ENCODE measurements at places on chromosomes 3 and 15.
A peak's percentile ranks its signal among the peaks of the same experiment; 100 is the strongest.

GRCh38 chr3:53180305-53181023, 19.5 kb downstream of the PRKCD start:
- no peak for DNase-seq

DNA sequence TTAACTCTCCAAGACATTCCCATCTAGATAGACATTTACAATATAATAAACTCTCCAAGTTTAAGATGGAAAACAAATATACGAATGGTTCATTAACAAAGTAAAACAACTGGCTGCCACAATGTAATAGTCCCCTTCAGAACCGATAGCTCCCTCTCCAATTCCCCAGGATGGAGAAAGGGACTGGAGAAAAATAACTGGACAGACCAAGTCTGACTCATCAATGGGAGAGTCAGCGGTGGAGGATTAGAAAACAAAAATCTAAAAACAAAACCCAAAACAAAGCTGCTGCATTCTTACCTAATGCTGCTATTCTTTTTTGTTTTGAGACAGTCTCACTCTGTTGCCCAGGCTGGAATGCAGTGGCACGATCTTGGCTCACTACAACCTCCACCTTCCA, 468.1 kb downstream of the SHQ1 start:
- DNase-seq = no peak

GRCh38 chr15:90190606-90191343, 10.4 kb upstream of the SEMA4B start:
- no peak for DNase-seq

DNA sequence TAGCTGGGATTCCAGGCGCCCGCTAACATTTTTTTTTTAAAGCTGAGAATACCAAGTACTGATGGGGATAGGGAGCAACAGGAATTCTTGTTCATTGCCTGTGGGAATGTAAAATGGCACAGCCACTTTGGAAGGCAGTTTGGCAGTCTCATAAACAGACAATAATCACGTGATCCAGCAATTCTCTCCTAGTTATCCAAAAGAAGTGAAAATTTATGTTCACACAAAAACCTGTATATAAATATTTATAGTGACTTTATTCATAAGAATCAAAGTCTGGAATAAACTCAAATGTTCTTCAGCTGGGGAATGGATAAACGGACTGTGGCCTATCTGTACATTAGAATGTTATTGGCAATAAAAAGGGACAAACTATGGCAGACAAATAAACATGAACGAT, 72.5 kb upstream of the NEO1 start:
- no peak for DNase-seq

- DNase-seq = no peak
These were observed 27.2 kb downstream of the VEPH1 start for GRCh38 chr3:157475921-157476414.

DNA sequence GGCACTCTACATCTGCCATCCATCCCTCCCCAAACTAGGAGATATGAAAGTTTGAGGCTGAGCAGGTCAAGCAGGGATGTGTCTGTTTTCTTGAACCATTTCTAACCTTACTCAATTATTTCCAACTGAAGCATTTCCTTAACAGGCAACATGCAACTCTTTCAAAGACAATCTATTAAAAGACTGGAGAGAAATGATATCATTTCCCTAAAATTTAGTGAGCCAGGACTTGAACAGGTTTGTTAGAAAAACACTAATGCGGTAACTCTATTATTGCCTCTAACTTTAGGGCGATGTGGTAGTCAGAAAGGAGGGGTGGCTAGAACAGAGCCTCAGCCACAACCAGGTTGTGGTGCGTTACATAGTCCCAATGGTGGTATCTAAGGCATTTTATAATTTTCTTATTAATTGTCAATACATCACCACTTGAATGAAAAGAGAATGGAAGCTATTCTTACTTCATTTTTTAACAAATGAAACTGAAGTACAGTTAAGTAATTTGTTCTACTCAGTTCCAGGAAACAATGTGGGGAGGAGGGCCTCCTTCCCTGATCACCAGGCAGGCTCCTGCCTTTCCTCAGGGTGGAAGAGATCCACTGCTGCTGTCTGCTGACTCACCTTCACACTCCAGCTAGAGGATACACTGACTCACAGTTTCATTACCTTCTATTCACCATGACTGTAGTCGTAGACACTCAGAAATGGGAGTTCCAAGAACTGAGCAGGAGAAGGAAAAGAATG, 22.8 kb downstream of the MYO1E start:
- no peak for DNase-seq

- DNase-seq = no peak
These were observed 40.1 kb downstream of the TRIM71 start for GRCh38 chr3:32857921-32858320.

- DNase-seq = no peak
These were observed 1198.0 kb downstream of the ROBO1 start for GRCh38 chr3:78569804-78570203.

GRCh38 chr3:30012941-30013543, 593.4 kb upstream of the TGFBR2 start:
- DNase-seq = peak; percentile 10

GRCh38 chr15:76345880-76346668, 9.5 kb downstream of the ISL2 start:
- no peak for DNase-seq

DNA sequence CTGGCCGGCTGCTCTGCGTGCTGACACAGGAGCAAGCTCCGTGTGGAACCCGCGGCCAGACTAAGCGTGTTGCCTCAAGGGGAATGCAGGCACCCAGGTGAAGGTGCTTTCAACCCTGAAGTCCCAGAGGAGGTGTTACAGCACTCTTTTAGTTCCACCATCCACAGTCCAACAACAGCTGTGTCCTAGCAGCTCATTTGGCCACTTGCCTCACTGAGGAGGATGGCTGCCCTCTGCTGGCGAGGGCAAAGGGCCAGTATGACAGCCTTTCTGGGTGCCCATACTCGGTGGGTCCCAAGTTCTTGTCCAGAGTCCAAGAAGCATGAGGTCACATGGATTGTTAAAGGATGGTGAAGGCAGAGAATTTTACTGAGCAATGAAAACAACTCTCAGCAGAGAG, 87.8 kb downstream of the C3orf85 start:
- no peak for DNase-seq

DNA sequence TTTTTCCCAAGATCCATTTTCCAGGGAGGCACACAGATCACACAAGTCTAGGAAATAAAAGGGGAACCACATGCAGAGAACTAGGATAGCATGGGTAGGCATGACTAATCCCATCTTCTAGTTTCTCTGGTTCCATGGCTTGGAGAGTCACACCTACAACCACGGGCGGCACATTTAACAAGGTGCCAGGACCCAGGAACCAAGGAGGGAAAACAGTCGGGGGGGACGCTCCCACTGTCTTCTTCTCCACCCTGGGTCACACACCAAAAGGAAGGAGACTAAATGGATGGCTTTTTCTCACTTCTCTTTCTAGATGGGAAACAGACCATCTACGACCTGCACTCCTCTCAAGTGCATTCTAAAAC, 4.6 kb upstream of the SMCO1 start:
- DNase-seq = no peak

DNA sequence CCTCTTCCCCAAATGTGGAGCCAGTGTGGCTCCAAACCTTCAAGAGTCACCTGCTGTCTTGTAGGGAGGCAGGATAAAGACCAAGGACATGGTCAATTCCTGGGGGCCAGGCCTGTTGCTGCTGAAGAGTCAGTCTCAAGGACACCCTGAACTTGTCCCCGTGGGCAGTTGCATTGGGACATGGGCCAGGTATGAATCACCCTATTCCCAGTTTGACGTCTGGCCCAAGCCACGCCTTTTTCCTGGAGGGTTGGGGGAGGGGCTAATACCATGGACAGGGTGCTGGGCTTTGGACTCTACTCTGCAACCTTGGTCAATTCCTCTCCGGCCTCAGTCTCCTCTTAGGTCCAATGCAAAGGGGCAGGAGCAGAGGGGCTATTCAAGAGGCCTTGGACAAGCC, 10.4 kb downstream of the ATP2B2 start:
- DNase-seq = no peak

- no peak for DNase-seq
These were observed 123.9 kb upstream of the NR2E3 start for GRCh38 chr15:71686221-71687050.

DNA sequence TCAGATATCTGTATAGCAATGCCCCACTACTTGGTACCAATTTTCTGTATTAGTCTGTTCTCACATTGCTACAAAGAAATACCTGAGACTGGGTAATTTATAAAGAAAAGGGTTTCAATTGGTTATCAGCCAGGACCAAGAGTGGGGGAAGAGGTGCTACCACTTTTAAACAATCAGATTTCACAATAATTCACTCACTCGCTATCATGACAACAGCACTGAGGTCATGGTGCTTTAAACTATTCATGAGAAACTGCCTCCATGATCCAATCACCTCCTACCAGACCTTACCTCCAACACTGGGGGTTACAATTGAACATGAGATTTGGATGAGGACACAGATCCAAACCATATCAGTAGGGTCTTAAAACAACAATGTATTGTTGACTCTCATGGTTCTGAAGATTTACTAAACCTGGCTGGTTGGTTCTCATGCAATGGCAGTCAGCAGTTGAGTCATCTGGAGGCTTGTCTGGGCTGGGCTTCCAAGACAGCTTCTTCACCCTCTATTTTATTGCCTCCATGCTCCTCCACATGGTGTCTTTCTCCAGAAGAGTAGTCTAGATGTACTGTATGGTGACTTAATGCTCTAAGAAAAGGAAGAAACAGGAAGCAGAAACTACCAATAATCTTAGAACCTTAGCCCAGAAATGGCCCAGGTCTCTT, 21.2 kb upstream of the TM4SF4 start:
- DNase-seq = no peak

- DNase-seq = no peak
These were observed 345.1 kb downstream of the PLOD2 start for GRCh38 chr3:145815707-145816413.

DNA sequence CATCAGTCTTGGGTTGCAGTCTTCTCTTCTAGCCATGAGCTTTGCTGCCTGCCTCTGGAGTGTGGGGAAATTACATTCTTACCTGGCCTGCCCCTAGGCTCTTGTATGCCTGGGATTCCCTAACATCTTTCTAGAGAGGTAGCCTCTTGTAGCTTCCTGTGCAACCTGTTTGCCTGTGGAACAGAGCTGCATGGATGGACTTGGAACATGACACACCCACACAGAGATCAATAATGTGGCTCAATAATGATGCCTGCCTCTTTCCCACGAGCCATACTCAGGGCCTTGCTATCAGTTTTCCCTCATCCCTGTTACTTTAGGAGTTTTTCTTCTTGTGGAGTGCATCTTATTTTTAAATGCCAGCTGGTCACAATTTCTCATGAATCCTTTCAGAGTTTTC, 11.4 kb downstream of the CHCHD6 start:
- DNase-seq = no peak

DNA sequence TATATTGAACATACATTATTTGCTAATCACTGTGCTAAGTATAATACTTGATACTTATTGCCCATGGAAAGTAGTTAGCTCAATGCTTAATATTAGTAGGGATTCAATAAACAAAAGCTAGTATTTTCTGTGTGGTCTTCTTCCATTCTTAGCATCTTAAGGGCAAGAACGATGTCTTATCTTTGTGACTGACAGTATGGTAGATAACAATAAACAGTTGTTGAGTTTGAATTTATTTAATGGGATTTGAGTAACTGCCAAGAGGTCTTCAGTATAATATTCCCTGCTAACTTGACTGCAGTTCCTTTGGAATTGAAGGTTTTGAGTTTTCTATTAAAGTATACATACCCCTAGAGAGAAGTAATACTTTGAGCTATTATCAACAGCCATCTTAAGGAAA, 70.1 kb downstream of the ZNF609 start:
- DNase-seq = no peak

- peak; percentile 86 for DNase-seq
These were observed at the start of gene MAN2C1 for GRCh38 chr15:75367913-75368688. Gene MAN2C1 (minus strand): TSS chr15:75368607. CDS start chr15:75368583, 24 bp downstream.

DNA sequence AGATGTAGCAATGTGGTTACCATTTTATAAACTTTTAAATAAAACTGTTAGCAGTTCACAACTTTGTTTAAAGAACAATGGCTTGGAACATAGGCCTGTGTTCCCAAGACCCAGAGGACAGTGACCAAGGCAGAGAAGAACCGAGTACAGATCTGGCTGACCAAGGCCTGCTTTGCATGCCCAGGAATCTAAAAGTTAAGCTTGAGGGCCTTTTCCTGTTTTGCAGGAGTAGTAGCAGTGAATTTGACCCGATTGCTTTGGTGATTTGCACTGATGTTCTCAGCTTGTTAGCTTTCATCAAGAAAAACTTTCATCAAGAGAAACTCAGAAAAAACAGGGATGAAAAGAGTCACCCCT, 9.9 kb downstream of the FILIP1L start:
- DNase-seq = no peak

- no peak for DNase-seq
These were observed 26.8 kb downstream of the SLC6A6 start for GRCh38 chr3:14429237-14429636.

- DNase-seq = no peak
These were observed 234.7 kb downstream of the FOXP1 start for GRCh38 chr3:71348831-71349230.

- DNase-seq = no peak
These were observed 747.6 kb upstream of the GRM7 start for GRCh38 chr3:6113338-6113737.

GRCh38 chr3:14372587-14372986, 29.8 kb upstream of the SLC6A6 start:
- DNase-seq = no peak

- DNase-seq = no peak
These were observed 526.4 kb downstream of the SOX2 start for GRCh38 chr3:182238126-182238525.

- no peak for DNase-seq
These were observed 24.2 kb downstream of the RAB6B start for GRCh38 chr3:133871368-133872090.

GRCh38 chr15:32057876-32058425, 27.6 kb downstream of the CHRNA7 start:
- no peak for DNase-seq

DNA sequence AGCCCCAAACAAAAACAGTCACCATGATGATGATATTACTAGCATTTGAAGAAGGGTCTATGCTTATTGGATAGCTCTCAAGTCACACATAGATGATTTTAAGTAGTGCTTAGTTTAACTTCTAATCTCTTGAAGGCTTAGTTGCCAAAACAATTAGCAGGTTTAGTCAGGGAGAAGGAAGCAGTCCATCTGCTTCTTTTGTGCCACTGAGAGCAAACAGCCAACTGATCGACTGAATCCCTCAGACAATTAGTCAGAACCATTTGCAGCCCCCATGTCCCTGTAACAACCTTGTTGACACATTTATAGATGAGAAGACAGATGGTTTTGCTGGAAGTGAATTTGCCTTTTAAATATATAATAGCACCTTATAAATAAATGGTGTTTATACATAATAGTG, 585.1 kb upstream of the SUCLG2 start:
- DNase-seq = no peak

GRCh38 chr15:92881211-92881754, 18.8 kb upstream of the CHD2 start:
- no peak for DNase-seq
